NCI-H2107 (cell line): ENCODE measurements at places on chromosomes 4 and X.

GRCh38 chr4:38663090-38663800, 754 bp upstream of the KLF3 start:
- DNase-seq, result no peak

DNA sequence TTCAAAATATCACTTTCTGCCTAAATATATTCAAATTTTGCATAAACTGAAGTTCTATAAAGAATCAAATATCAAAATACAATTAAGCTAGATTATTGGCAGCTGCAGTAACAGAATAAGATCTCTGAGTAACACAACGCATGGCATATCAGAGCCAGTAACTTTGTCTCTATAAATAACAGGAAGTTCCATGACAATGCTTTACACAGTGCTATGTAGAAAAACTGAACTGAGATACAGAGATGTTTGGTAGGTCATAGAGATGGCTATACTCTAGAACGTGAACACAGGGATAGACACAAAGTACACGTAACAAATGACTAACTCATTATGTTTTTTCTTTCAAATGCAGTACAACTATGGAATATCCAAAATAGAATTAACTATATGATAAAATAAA, 18.2 kb downstream of the UBE2D3 start:
- no peak for DNase-seq

- no peak for DNase-seq
These were observed 144.6 kb downstream of the AMELX start for GRCh38 chrX:11437642-11438379.

GRCh38 chr4:55396308-55397125, 760 bp downstream of the TMEM165 start:
- DNase-seq, result no peak

DNA sequence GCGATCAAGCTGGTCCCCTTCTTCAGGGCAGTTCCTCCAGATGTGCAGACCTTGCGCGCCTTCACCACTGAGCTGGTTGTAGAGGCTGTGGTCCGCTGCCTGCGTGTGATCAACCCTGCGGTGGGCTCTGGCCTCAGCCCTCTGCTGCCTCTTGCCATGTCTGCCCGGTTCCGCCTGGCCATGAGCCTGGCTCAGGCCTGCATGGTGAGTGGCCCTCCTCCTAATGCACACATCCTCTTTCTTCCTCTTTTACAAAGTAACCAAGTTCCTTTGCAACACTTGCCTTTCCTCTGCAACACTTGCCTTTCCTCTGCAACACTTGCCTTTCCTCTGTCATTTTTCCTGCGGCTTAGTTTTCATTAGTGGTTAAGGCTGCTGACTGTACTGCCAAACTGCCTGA, 1.8 kb downstream of the CCDC22 start:
- DNase-seq, result no peak

DNA sequence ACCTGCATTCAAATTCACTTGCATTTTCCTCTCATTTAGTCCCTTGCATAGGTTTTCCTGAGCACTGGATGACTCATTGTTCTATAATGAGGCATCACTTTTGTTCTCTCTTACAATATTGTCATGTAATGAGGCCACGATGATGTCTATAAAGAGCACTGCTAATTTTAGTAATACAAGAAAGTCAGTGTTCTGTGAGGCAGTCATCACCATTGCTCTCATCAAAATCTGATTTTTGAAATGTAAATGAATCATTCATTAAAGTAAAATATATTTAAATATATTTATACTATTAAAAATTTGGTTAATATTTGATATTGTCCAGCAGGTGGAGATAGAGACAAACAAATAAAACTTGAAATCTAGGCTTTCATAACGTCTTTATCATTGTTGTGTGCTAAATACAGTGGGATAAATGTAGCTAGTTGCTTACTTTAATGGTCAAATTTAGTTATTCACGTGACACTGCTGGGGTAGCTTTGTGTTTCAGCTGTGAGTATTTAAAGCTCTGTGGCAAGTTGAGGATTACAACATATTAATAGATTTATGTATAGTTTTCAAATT, 15.4 kb downstream of the HMGB2 start:
- no peak for DNase-seq

DNA sequence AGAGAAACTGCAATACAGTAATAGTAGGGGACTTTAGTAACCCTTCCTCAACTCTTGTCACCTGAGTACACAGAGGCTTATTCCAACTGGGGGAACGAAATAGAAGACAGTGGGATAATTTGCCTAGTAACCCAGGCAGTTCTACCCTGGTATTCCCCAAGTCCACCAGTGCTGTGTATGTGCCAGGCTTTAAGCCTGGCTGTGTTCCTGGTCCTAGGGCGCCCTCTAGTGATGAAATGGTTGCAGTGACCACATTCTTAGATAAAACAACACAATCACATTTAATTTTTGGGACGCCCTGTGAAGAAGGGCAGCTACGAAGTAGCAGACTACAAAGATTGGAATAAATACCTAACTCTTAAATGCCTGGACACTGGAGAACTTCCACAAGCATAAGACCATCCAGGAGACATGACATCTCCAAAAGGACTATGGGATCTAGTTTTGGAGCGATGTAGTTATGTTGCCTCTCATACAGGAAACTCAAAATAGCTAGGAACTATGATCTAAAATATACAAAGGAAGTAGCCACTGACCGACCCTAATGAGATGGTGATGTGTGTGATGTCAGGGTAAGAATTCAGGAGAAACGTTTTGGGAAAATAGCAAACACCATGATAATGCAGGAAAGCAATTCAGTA, 288.5 kb upstream of the ZCCHC13 start:
- DNase-seq, result peak; percentile 45

DNA sequence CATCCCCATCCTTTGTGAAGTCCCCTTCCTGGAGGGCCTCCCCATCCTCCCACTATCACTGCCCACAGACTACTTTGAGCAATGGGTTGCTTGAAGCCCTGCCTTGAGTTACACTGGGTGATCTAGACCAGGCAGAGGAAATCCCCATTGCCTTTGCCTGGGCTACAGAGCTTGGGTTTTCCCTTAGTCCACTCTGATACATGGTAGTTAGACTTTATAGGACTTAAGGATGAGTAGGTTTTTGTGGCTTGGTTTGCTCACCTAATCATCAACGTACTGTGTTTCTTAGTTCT, 56.6 kb downstream of the TMEM131L start:
- no peak for DNase-seq

DNA sequence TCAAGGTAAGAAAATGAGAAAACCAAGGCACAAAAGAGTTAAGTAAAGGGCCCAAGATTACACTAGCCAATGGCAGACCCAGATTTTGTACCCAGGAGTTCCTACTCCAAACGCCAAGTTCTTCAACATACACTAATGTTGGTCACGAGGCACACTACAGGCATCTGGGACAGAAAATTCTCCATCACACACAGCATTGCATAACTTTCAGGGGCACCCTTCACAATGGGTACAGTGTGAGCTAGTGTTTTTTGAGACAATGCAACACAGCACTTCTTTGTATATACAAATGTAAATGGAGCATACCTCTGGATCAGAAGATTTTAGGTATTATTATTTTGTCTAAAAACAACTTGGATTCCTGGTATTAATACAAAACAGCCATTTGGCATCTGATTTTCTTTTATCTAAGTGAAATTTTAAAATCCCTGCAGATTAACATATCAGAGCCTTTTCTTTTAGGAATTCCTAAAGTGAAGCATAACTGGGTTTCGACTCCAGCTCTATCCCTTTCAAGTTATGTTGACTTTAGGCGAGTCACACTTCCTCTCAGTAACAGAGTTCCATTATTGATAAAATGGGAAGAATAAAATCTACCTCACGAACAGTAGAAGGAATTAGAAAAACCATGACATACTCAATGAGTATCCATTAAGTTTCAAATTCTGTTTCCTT, 41.1 kb downstream of the ADGRA3 start:
- no peak for DNase-seq

- no peak for DNase-seq
These were observed 8.7 kb downstream of the RHOH start for GRCh38 chr4:40205259-40206198.

- DNase-seq, result no peak
These were observed 17.6 kb upstream of the CBR4 start for GRCh38 chr4:169027663-169028062.

DNA sequence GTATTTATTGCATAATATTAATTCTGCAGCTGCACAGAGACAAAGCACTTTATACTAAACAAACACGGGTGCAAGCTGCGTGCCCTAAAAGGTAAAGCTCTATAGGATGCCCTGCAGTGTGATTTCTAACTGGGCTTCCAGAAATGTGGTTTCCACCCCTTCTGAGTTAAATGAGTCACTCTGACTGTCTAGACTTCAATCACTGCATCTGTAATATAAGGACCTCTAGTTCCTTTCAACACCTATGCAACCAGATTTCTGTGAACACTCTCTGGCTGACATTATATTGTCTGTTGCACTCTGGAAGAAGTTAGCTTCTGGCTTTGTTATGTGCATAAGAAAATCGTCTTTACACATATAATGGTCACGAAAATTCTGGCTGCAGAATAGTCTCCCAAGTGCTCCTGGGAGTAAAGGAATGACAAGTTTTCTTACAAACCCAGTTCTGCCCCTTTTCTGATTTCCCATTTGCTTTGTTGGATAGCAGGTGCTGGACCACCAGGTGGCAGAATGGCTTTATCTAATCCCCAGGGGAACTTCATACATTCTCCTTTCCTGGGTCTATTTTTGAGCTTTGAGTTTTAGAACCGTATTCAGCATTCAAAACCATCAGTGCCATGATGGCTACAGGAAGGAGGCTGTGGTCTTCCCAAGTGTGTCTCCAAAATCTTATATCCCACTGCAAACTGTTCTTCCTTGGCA, 842.2 kb downstream of the STIM2 start:
- no peak for DNase-seq

GRCh38 chr4:53273726-53274125, 92.1 kb downstream of the SCFD2 start:
- DNase-seq, result no peak

GRCh38 chr4:140719022-140719421, 37.2 kb downstream of the TBC1D9 start:
- no peak for DNase-seq

DNA sequence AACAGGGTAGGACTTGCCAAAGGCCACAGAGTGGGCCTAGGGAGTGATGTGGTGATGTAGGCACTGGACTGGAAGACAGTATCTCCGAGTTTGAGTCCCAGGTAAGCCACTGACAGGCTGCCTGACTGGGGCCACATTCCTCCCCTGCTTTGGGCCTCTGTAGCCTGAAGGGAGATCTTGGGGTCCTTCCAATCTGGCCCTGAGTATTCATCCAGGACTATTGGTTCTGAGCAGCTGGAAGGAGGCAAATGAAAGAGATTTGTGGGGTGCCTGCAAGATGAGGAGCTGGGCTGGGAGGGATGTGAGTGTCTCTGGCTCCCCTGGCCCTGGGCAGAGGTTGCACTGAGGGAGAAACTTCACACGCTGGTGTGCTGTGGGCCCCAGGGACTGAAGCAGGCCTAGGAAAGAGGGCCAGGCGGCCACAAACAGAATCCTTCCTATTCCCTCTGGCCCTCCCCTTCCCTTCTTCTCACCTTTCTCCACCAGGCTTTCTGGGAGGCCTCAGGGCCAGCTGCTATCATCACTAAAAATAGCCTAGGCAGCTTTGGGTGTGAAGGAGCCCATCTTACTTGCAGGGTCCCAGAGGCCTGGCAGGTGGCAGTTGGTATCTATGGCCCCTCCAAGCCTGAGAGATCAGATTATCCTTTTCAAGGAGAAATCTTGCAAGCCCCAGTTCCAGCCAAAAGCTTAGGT, 70.1 kb downstream of the PJA1 start:
- no peak for DNase-seq

DNA sequence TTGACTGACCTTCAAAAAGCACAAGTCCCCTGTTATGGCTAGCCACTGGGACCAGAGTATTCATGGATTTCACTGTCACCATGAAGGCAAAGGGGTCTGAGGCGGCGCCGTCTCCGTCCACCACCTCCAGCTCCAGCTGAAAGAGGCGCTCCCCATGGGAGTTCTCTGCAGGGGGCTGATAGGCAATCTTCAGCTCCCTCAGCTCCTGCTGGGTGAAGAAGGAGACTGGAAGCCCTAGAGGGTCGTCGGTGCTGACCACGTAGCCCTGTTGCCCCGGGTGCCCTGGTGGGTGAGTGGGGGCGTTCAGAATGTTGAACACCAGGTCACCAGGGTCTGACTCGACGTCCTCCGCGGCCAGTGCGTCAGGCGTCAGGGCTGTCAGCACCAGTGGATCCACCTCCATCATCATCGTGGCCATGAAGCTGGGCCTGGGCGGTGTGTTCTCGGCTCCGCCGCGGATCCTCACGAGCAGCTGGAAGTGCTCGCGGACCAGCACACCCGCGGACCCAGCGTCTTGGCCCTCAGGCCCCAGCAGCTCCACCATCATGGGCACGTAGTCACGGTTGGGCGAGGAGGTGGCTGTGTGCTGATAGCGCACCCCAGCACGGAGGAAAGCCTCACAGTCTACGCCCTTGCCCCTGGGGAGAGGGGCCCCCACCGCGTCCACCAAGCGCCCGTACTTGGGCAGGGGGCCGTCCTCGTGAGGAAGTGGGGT, 987 bp downstream of the FREM3 start:
- no peak for DNase-seq

- DNase-seq, result no peak
These were observed 518.3 kb upstream of the AGA start for GRCh38 chr4:177960566-177960965.

GRCh38 chr4:95290702-95291101, 258.1 kb downstream of the UNC5C start:
- no peak for DNase-seq

GRCh38 chr4:121009578-121010478, 62.5 kb downstream of the NDNF start:
- DNase-seq, result no peak

DNA sequence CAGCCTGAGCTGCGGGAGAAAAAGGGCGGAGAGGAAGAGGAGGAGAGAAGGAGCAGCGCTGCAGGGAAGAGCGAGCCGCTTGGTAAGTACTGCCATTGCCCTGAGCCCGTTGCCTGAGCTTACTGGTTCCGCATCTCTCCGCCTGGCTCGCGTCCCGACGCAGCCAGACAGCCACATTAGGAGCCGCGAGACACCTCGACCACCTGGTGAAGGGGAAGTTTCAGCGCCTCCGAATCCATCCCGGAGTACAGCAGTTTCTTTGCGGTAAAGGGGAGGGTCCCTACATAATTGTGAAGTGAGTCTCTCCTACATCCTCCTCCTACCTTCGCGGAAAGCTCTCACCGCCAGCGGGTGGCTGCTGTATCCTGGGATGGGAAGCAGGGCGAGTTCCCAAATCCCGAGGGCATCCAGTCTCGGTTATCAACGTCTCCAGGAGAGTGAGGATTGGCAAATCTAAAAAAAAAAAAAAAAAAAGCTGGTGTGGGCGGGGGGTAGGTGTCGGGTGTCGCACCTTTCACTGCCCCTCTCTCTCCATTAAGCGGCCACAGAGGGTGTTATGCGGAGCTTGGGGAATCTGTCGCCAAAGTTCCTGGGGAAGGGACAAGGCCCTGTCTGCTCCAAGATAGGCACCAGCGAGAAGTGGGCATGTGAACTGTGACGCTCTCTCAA, 7.9 kb downstream of the TBX22 start:
- no peak for DNase-seq

DNA sequence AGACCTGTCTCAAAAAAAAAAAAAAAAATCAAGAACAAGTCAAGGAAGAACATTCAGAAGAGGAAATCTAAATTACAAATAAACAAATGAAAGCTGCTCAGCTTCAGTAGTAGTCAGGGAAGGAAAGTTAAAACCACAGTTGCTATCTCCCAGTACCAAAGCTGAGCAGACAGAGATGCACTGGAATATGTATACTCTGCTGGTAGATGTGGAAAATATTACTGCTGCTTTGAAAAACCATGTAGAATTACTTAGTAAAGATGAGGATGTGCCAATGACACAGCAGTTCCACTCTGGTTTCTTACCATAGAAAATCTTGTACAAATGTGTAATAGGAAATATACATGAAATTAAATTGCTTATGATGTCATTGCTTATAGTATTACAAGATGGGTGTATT, 25.1 kb upstream of the PRKX start:
- DNase-seq, result no peak

GRCh38 chrX:19630776-19631707, 115.7 kb upstream of the MAP3K15 start:
- DNase-seq, result no peak
